NCI-H460 (cell line): ENCODE measurements at places on chromosomes 16 and 17.

DNA sequence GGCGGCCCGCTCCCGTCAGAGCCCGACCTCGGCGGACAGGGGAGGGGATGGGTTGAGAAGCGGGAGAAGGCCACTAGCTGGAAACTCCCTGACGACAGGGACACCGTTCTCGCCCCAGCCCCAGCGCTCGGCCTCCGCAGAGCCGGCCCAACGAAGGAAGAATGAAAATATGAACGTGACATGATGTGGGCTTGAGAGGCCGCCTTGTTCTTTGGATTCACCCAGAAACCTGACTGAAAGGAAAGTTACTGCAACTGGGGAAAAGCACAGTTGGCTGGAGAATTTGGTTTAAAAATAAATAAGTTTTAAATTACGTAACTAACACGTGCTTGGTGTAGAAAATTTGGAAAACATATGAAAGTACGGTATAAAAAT is 21.1 kb downstream of the NPTX1 start:
- peak; percentile 33 for DNase-seq

DNA sequence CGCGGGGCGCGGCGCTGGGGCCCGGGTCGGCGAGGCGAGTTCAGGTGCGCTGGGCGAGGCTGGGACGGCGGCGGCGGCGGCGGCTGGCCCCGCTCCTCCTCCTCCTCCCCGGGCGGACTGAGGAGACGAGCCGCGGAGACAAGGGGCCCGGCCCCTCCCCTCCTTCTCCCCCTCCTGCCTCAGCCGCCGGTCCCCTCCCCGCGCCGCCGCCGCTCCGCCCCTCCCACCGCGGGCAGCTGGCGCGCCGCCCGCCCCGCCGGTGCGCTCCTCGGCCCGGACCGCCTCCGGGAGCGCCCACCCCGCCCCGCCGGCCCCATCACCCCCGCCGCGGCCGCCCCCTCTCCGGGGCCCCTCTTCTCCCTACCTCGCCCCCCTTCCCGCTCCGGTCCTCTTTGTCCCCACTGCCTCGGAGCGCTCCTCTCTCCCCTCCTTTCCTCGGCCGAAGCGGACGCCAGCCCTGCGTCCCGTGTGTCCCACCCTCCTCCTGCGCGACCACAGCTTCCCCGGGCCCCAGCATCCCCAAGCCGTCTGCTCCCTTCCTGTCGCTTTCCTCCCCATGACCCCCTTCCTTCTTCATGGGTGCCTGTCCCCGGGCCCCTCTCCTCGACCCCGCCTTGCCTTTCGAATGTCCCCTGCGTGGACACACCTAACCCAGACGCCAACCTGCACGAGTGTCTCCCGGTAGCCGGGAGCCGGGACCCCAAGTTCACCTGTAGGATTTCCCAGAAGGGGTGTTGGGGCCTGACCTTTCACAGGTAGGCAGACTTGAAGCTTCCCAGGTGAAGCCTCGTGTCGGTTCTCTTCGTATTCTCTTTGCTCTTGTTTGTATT is at the start of gene TOX3:
TOX3 (minus strand) TSS at position 140 of the 830 bp plus-strand sequence. CDS start 420 bp downstream, outside the sequence.
- no peak for DNase-seq

DNA sequence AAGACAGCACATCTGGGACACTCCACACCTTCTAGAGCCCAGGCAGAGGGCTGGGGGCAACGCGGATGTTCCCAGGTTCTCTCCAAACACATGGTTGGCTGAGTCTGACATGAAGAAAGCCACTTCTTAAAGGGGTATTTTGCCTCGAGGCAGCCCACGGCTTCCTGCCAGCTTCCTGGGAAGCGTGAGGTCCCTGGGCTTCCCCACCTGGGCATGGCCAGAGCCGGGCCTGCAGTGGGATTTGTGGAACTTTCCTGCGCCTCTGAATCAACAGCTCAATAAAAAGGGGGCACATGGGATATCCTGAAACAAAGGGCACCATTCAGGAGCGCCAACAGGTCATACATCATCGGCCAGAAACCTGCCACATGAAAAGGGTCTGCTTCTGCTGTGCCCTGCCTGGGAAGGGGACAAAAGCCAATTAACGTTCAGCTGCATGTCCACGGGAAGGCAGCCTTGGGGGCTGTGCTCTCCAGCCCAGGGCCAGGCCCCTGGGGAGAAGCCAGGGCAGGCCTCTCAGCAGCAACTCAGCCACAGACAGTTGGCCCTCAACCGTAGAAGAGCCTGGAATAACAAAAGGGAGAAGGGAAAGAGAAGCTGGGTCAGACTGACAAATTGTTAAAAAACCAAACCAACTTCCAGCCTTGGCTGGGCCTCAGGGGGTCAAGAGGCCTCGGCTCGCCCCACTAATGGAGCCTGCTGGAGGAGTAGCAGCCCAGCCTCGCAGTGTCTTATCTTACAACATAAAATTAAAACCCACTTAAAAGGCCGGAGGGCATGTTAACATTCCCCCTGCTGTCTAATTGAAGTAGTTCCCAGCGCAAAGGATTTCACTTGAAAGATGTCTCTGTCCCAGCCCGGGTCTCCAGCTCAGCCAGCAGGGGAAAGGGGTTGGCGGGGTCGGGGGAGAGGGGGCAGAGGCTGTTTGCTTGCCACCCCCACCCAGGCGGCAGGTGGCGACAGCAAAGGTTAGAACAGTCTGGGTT is 34.2 kb downstream of the TBX4 start:
- DNase-seq: no peak

DNA sequence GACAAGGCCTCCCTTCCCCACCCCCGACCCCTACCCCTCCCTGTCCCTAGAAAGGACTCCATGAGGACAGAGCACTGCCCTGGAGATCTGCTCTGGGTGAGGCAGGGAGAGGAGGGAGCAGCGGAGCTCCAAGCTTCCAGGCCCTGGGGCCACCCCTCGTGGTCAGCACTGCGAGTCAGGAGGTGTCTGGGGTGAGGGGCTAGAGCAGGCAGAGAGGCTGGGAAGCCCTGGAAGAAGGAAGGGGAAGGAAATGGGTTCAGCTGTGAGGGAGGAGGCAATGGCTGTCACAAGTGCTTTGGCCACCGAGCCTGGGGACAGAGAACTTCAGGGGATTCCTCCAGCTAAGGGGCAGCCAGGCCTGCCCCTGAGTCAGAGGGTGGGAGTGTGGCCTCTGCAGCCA is 28.2 kb upstream of the DNAI2 start:
- no peak for DNase-seq

- no peak for DNase-seq
Measured at GRCh38 chr16:22264786-22265185, 32.4 kb upstream of the POLR3E start.

GRCh38 chr16:49644145-49644463 is 211.8 kb downstream of the ZNF423 start:
- DNase-seq: no peak

DNA sequence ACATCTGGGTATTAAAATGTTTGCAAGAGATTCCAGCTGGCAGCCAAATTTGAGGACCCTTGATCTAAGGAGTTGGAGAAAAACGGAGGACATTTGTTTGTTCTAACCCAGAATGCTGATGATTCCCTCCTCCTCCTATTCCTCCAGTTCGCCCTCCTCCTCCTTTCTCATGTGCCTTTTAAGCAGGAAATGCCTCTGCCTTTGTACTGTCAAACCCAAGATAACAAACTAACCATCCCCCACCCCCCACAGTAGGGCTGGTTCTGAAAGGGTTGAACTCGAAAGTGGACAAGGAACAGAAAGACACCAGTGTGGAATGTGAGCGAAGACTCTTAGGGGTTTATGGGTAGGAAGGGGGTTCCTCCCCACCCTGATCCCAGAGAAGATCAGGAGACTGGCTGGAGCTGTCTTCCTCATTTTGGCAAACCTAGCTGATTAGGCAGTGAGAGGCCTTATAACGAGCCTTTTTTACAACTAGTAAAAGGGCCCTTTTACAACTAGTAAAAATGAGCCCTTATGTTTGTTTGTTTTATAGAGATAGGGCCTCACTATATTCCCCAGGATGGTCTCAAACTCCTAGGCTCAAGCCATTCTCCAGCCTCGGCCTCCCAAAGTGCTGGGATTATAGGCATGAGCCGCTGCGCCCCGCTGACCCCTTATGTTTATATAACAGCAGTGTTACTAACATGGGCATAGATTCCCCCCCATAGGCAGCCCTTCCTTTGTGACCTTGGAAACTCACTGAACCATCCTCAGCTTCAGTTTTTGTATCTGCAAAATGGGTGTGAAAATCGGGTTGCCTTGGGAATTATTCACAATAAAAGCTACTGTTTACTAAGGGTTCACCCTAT is 975 bp downstream of the CHD9 start:
- DNase-seq: no peak

- peak; percentile 23 for DNase-seq
Measured at GRCh38 chr17:732902-733720, 715 bp downstream of the TLCD3A start.

- no peak for DNase-seq
Measured at GRCh38 chr17:81388612-81389367, 6.5 kb upstream of the BAHCC1 start.

DNA sequence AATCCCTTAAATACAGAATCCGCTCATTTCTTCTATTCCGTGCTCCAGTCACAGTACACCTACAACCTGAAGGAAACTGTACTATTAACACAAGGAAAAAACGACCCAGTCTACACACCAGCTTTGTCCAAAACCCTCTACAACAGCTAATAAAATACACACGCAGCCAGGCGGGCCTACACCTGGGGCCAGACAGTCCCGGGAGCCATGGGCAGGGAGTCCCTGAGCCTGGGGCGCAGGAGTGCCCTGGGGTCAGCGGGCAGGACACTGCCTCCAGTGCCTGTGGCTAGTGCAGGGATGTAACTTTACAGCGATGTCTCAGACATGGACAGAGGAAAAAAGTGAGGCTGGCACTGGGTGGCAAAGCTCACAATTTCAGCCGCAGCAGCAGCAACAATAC is 28.5 kb downstream of the GNPTG start:
- DNase-seq: no peak

- DNase-seq: no peak
Measured at GRCh38 chr16:73545290-73545689, 497.4 kb upstream of the ZFHX3 start.

- no peak for DNase-seq
Measured at GRCh38 chr17:5282642-5283217, 646 bp downstream of the RABEP1 start.

DNA sequence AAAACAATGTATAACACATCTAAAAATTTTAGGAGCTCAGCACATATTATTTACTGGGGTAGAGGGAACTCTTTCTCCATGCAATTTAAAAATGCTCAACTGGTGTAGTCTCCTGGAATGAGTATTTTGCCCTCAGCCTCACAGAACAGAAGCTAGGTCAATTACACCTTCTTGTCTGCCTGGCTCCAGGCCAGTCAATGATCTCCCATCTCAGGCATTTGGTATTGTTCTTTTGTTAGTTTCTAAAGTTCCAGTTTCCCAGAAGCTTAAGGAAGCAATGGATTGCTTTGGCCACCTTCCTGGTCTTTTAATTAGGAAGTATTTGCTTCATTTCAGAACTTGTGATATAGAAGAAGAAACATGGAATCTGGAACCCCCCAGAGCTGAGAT is 360.3 kb upstream of the ASIC2 start:
- DNase-seq: no peak
